ENCODE measurements at places on chromosomes 3 and 15.
A peak's percentile ranks its signal among the peaks of the same experiment; 100 is the strongest.

DNA sequence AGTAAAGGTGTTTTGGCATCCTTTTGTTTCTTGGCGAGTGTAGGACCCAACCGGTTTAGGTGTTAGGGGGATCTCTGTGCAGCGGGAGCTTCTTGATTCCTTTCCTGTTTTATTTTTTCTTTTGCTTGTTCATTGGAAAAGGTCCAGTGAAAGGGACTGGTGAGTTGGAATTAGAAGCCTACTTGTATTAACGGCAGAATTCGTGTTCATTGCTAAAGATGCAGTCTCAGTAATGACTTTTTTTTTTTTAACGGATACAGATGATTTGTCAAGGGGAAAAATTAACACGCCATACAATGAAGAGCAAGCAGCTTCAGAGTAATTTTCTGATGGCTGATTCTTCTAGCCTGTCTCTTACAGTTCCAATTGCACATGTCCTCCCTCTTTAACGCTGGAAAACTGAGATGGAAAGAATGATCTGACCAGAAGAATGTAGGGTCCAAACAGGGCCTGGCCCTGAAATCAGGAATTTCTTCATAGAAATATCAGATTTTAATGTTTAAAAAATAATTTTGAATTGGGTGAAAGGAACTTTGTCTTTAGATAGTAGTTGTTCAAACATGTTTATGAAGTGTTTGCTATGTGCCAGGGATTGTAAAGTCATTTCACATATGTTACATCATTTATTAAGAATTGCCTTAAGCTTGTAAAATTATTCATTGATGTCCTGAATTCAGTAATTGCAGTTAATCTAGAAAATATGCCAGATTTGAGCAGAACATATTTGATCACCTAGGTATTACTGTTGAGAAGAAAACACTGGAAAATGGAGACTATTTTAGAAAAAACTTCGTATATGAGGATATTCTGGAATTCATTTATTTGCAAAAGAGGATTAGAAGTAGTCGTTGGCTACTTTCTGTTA, 1.4 kb downstream of the MAPK6 start:
- DNase-seq = peak; percentile 15

DNA sequence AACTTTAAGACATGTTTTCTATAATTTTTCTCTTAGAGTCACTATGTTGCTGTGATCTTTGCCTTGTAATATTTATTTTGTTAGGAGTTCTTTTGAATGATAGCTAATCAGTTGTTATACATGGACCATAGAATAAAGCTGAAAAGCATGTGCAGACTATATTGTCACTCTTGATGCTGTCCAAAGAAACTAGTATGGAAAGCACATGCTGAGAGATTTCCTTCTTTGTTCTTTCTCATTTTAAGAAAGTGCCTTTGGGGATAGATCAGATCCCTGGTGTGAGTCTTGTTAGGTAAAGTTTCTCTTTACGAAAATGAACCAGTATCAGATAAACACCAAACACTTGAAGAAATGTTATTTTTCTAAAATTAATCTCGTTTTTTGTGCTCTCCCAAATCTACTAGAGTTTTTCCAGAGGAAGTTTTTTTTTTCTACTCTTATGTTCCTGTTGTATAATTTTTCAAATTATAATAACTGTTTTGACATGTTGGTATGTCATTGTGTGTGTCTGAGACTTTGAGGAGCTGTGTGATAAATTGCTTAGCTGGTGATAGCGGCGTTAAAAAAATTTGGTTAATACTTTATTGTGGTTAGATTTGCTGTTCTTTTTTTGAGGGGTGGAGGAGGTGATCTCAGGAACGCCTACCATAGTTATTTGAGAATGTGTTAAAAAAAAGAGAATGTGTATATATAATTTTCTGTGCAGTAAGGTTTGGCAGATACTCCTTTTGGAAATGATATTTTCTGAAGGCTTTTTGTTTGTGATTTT, 2.2 kb downstream of the PIAS1 start:
- no peak for DNase-seq

- DNase-seq = no peak
These were observed 2.2 kb downstream of the SCAANT1 start for GRCh38 chr3:63910001-63910400.

GRCh38 chr15:94105760-94106159, 125.6 kb upstream of the MCTP2 start:
- no peak for DNase-seq

DNA sequence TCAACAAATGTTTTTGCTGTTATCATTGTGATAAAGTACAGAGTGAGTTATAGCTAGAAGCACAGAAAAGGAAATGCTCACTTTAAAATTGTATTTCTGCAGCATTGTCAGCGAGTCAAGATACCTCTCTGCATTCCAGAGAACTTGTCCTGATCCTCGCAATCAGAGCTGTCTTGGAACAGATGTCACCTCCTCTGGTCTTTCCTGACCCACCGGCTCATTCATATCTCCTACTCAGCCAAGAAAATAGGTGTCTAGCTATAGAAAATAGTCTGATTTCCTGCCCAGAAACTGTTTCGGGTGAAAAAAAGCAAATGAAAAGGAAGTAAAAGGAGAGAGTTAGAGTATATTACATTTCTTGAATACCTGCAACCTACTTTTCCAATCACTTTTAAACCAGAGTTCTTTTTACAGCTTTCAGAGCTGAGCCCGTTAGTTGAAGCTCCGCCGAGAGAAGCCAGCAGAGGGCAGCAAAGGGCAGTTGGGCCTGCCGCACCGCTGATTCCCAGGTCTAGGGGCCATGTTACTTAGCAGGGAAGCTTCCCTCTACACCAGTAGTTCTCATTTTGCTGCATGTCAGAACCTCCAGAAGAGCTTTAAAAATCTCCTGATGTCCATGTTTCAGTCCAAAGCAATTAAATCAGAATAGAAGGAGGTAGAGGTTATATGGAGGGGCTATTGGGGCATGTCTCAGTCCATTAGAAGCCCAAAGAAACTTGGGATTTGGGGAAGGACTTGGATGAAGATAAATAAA, 185.7 kb upstream of the THRB start:
- peak; percentile 15 for DNase-seq

GRCh38 chr3:38278841-38279240, 3.3 kb upstream of the SLC22A14 start:
- DNase-seq = no peak

DNA sequence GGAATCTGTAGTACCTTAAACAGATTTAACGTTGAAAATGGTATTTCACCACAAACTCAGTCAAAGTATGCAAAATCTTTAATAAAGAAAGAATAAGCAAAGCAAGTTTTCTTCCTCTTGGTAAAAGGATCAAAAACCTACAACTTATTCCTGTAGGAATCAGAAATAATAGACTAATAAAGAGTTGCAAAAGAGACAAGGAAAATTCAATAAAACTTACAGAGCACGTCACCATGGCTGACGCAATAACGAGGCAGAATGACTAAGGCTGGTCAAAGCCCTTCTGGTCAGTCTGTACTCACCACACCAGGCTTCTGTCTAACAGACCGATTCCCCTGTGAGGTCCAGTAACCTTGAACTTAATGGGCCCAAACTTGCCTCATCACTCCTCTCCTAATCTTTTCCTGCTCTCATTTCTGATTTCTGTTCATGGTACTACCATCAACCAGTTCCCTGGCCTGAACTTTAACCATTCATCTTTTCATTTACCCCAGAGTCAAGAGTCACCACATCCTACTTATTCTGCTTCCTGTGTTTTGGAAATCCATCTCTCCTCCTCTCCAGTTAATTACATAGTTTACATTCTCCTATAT, 5.0 kb downstream of the MASP1 start:
- DNase-seq = no peak

DNA sequence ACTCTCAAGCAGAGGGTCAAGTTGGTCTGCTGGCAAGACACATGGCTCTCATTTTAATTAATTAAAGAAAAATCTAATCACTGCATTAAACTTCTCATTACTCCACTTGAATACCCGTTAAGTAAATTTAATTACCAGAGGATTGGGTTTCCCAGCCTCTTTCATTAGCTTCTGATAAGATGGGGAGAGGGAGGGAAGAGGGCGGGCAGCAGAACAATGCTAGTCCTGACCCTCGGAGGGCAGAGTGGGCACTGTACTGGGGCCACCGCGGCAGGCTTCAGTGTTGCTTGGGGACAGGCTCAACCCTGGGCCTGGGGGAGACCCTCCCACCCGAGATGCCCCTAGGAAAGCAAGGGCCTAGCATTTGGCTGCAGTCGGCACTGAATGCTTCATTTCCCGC, 55.6 kb upstream of the LINGO1 start:
- DNase-seq = no peak

GRCh38 chr3:149964291-149964690, 6.4 kb downstream of the PFN2 start:
- DNase-seq = no peak

- DNase-seq = no peak
These were observed 120.0 kb downstream of the ATG7 start for GRCh38 chr3:11392014-11392859.

DNA sequence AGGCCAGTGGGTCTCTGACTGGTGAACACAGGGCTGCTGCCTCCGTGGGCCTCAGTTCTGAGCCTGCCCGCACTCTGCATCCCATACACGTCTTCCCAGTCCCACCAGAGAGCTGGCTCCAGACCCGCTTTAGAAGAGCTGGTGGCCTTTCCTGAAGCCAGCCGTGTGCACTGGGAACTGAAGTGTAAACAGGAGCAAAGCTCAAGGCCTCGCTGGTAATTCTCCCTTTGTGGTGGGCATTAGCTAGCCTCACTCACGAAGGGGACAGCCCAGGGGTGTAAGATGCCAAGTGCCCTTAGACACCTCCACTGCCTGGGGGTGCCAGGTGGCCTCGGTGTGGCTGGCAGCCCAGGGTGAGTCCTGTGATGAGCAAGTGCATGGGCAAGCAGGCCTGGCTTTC, 12.9 kb upstream of the LINGO1 start:
- no peak for DNase-seq

DNA sequence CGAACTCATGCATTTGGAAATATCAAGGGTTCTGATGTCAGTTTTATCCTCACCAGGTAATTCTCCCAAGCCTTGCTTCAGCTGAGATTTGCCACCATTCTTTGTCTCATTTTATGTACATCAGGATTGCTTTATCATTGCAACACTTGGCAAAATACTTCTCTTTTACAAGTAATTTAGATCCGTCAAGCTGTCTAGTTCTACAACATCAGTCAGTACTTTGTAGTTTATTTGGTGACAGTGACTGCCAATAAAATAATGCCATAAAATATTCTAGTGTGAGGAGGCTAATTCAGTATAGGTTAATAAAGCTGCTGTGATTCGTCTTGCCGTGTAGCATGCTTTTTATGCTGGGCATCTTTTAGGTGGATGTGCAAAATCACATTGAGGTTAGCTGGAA, 565.3 kb upstream of the SGO1 start:
- no peak for DNase-seq

DNA sequence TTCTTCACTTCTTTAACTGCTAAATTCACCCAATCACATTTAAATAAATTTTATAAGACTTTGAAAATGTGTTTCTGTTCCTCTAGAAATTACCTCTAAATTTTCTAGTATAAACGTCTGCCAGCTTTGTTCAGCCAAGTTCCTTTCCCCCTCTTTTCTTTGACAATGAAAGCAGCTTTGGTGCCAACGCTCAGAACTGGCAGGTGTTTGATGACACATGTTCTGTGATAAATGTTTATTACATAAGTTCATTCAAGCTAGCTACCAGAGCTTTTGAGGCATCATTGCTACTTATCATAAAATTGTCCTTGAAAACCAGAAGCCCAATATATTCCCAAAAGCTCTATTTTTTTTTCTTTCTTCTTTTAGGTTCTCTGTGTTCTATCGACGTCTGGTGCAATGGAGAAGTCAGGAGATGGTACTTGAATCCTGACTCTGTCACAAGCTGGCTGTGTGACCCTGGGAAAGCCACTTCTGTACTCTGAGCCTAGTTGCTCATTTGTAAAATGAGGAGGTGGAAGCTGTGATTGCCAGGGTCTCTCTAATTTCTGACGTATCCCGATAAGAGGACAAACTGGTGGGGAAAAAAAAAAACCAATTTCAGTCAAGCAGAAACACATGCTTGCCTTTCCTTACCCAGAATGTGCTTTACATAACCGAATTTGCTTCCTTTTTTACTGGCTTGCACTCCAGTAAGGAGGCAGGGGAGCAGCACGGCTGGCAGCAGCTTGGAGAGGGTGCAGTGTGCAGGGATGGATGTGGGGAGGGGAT, 187.1 kb upstream of the LPP start:
- DNase-seq = no peak

DNA sequence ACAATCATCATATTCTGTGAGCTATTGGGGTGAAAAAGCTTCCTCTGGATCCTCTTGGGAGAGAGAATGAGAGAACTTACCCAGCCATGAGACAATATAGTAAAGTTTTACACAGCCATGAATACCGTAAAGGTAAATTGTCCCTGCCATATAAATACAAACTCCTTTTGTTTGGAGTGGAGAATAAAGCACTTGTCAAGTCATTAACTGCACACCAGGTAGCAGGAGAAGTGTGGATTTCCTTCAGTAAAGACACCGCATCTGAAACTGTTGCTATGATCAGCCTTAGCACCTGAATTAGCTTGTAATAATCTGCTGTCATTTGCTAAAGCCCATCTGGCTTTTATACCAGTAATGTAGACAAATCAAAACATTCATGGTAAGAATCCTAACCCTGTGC, 336.6 kb upstream of the SLCO3A1 start:
- no peak for DNase-seq

DNA sequence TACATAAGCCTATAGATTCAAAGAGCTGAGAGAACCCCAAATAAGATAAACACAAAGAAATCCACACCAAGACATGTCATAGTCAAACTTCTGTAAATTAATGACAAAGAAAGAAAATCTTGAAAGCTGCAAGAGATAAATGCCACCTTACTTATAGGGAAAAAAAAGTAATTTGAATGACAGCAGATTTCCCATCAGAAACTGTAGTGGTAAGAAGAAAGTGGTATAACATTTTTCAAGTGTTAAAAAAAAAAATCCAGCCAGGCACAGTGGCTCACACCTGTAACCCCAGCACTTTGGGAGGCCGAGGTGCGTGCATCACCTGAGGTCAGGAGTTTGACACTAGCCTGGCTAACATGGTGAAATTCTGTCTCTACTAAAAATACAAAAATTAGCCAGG, 37.4 kb downstream of the CFAP92 start:
- no peak for DNase-seq

DNA sequence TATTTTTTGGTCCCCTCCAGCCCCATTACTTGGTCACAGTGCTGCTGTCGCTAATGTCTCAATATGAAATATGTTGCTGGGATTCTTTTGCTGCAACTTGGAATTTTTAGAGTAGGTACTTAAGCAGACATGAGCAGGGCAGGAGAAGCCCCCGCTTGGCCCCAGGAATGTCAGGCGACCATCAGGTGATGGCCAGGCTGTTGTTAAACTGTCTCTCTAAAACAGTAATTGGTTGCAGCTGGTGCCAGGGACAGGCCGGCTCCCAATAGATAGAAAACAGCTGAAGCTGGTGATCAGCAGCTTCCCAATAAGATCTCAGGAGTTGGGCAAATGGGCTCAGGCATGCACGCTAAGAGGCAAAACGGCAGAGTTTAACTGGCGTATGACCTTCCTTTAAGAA, 329.9 kb upstream of the TBL1XR1 start:
- no peak for DNase-seq

GRCh38 chr3:189516039-189516438, 115.2 kb upstream of the TP63 start:
- DNase-seq = no peak
